ENCODE measurements at places on chromosomes 16 and 17.

- no peak for DNase-seq
These were observed 25.6 kb downstream of the ATP6V0A1 start for GRCh38 chr17:42484304-42484703.

GRCh38 chr17:57965521-57966160, 10.4 kb upstream of the CUEDC1 start:
- no peak for DNase-seq

DNA sequence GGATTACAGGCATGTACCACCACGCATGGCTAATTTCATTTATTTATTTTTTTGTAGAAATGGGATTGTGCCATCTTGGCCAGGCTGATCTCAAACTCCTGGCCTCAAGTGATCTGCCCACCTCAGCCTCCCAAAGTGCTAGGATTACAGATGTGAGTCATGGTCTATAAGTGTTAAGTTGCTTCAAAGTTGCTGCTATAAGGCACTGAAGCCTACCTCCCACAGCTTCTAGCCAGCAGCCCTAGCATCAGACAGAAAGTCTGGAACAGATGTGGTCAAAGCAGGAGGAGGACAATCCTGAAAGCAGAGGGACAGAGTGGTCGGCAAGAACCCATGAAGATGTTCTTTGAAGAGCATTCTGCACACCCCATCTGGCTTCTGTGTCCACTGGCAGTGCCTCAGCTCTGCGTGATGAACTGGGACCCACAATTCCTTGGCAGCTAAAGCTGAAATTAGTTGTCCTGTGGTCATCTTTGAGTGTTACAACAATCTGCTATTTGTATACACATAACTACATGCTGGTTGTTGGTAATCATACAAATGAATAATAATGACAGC, 11.2 kb downstream of the MAP3K14 start:
- DNase-seq, result no peak

DNA sequence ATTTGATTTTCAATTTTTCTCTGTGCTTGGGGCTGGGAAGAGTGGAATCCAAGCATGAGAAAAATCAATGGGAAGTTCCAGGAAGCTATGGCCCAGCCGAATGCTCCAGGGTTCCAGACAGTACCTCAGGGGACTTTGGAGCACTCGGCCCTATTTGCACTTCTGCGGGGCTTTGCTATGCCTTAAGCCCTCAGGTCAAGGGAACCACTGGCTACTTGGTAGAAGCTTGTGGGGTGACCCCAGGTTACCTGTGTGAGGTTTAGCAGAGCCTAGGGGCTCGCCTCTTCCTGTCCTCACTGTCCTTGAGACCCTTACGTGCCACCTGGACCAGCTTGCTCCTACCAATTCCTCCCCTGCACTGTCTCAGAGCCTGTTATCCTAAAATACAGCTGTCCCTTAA, 121.3 kb downstream of the MGAT5B start:
- DNase-seq, result no peak

- no peak for DNase-seq
These were observed 13.8 kb downstream of the ELMO3 start for GRCh38 chr16:67212766-67213165.

DNA sequence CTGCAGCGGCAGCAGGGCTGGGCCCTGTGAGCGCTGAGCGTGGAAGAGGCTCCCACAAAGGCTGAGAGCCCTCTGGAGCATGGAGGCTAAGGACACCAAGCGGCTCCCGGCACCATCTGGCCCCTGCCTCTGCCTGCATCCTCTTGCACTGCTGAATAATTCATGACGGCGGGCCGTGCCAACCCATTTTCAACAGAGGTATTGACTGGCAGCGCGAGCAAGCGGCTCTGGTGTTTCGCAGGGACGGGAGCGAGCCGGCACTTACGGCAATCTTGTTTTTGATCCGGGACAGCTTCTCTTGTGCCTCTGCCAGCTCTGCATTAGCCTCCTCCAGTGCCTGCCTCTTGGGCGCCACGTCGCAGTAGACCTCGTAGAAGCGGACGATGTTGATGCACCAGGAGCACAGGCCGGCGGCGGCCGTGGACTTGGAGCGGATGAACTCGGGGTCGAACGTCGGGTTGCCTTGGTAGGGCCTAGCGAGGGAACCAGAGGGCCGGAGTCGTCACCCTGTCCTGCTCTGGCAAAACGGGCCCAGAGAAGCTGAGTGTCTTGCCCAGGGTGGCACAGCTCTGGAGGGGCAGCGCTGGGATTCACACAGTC, 80.4 kb downstream of the PGS1 start:
- DNase-seq, result no peak

Data from HTR-8/SVneo (cell line).